Stimulated activated CD8-positive, alpha-beta memory T cell treated with anti-CD3 and anti-CD28 coated beads, Interleukin-7, amount 100 ng/mL, for 48 hours (primary cell): ENCODE measurements at places on chromosomes 7 and 10.

- DNase-seq = no peak
Measured at GRCh38 chr7:47420122-47420780, 161.7 kb downstream of the TNS3 start.

GRCh38 chr10:992467-992866, 4.2 kb downstream of the GTPBP4 start:
- DNase-seq = no peak

GRCh38 chr7:103712991-103713778, 267.2 kb upstream of the SLC26A5 start:
- DNase-seq = no peak

- DNase-seq = no peak
Measured at GRCh38 chr7:41147606-41148485, 555.0 kb downstream of the INHBA start.

GRCh38 chr10:49552277-49552676, 13.4 kb upstream of the ERCC6 start:
- no peak for DNase-seq
